ENCODE measurements at places on chromosomes 2 and 18.

- DNase-seq = no peak
Measured at GRCh38 chr18:9066817-9067306, 35.6 kb upstream of the NDUFV2 start.

DNA sequence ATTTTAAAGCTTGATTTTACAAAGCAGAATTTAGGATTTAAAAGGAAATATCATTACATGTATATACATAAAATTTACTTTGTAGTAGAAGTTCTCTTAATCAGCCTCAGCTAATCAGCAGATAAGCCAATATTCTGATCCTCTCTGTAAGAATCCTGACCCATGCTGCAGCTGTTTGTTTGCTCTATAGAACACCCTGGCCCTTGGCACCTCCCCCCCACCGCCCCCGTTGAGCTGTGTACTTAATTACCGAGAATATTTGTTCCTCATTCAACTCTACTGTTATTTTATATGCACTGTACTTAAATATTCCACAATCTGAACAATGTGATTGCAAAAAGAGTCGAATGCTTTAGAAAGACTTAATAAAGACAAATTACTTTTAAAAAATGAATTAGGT is 98.0 kb downstream of the EVA1A start:
- DNase-seq = no peak

- DNase-seq = peak; percentile 8
Measured at GRCh38 chr18:6009756-6010155, 114.4 kb upstream of the TMEM200C start.

DNA sequence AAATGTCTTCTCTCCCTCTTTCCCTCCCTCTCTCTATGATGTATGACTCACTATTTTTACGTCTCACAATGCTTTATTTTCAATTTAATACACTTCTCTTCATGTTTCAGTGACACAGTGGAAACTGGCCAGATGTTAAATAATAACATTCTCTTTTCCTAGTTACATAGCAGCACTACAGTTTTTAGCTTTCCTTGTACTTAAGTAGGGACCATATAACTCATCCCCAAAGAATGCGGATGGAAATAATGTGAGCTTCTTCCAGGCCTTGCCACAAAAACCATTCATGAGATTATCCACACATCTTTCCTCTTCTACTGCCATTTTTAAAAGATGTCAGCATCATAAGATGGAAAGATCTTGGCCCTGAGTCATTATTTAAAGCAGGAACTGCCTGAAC is 789.4 kb downstream of the LRP1B start:
- peak; percentile 93 for DNase-seq

DNA sequence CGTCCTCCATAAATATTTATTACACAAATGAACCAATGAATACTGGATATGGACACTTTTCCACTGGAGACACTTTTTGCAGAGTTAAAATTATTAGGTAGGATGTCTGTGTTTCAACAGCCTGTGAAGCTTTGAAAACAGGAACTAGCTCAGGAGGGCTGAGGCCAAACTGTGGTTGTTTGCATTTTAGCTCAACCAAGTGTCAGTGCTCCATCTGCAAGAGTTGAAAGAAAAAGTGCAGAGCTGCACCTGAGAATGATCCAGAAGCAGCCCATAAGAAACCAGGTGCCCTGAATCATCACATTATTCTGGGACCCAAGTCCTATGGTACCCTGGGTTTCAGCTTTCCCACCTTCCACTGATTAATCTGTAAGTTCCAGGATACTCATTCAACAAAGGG is 180.4 kb downstream of the TRIB2 start:
- no peak for DNase-seq
